Left renal cortex interstitium (tissue), 4 donors: ENCODE measurements at places on chromosomes 3 and 15.

- no peak for DNase-seq
Observed at GRCh38 chr3:28243424-28244106, 2.1 kb downstream of the CMC1 start.

GRCh38 chr3:15892311-15893227 is 94.8 kb upstream of the ANKRD28 start:
- DNase-seq = no peak

DNA sequence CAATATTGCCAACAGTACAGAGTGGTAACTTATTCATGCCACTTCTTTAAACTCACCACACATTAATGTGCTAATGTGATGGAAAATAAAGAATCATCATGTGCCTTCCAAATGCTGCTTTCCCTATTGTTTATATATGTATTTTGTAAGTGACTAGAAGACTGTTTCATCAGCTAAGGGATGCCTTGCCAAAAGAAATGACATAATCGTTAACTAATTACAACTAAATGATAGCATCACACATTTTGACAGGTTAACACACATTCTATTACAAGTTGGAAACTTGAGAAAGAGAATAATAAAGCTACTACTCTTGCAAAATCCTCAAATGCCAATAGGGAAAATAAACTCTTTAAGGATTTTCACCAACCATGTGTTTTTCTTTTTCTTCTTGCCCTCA is 329.9 kb upstream of the AGTR1 start:
- DNase-seq = no peak

- no peak for DNase-seq
Observed at GRCh38 chr15:29913528-29914135, 91.4 kb upstream of the TJP1 start.

- DNase-seq = no peak
Observed at GRCh38 chr15:61908241-61908640, 152.0 kb downstream of the VPS13C start.

- no peak for DNase-seq
Observed at GRCh38 chr3:29554566-29554965, 273.7 kb downstream of the RBMS3 start.

- no peak for DNase-seq
Observed at GRCh38 chr3:178201714-178202113, 334.5 kb upstream of the KCNMB2 start.

DNA sequence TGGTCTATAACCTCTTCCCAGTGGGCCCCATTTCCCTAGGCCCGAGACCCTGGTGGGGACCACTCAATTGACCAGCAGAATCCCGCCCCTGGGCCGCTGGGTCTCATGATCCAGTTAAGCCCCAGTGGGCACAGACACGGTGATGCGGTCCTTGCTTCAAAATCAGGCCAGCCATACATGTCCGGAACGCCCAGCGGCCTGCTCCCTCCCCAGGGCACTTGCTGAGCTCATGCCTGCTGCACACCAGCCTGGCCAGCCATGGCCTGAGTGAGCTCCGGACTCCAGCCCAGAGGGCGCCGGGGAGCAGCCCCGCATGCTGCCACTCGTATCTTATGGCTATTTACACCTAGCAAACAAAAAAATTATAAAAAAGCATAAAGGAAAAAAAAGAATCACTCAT is 34.4 kb upstream of the IQSEC1 start:
- no peak for DNase-seq
